NCI-H524 treated with DMSO at 0.1 percent for 48 hours (cell line): ENCODE measurements at places on chromosomes 2 and 18.

GRCh38 chr2:231732604-231733003, 24.3 kb downstream of the PTMA start:
- DNase-seq, result no peak

DNA sequence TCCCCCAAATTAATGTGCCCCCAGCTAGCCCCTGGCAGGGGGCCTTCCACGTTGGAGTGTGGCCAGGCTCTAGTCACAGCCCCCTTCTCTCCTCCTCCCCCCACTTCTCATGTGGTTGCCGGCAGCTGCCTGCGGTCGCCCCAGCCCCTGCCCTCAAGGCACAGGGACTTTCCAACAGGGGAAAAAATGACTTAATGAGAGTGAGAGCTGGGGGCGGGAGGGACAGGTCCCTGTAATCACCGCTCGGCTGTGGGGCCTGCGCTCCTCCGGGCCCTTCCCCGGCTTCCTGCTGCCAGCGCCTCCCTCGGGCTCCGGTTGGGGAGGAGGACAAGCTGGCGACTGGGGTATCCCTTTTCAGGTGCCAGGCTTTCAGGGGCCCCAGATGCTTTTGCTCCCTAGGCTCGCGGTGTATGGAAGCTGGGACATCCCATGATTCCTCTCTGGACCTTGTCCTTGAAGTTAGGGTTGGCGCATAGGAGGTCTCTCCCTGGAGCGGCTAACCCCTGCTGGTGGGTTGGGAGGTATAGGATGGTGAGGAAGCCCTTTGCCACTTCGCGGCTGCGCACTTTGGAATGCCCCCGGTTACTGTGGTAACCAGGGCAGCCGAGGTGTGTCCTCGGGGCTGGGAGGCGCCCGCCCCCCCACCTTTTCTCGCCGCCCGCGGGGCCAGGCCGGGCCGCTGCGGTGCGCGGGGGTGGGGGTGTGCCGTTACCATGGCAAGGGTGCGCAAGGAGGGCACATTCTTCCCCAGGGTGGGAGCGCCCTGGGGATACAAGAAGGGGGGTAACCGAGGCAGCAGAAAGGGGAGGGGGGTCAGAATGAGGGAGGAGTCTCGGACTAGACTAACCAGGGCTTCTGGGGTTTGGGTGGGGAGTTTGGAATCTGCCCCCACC, 16.1 kb downstream of the WNT10A start:
- peak; percentile 36 for DNase-seq

DNA sequence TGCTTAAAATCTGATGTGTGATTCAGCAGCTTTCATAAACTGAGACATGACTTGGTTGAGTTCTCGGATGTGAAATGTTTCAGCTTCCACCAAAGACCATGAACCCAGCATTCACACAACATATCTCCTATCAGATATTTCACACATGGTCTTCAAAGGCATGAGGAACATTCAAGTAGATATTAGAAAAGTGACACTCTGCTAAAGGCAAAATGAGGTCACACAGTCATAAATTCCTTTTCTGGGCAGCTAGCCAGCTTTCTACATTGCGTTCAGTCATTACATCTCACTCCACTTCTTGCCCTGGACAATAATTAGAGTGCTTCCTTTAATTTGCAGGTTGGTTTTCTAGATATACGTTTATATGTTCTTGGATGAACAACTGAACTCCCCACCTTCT, 96.7 kb downstream of the GAREM1 start:
- peak; percentile 14 for DNase-seq

GRCh38 chr2:235066490-235066889, 114.7 kb downstream of the SH3BP4 start:
- no peak for DNase-seq

DNA sequence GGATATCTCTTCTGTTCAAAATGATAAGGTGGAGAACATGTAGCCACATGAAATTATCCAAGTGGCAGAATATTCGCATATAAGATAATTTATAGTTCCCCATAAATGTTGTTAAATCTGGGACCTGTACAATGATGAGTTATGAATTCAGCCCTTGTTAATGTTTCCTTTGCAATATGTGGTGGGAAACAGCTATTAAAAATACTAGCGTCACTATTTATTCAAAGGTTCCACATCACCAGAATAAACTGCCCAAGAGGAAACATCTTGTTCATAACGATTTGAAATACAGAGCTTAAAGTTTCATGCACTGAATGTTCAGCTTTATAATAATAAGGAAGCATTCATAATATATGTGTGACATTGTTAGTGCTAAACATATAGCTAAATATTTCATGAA, 223.9 kb upstream of the TCF4 start:
- DNase-seq, result no peak

- DNase-seq, result no peak
Observed at GRCh38 chr2:229152674-229153073, 118.4 kb downstream of the PID1 start.

DNA sequence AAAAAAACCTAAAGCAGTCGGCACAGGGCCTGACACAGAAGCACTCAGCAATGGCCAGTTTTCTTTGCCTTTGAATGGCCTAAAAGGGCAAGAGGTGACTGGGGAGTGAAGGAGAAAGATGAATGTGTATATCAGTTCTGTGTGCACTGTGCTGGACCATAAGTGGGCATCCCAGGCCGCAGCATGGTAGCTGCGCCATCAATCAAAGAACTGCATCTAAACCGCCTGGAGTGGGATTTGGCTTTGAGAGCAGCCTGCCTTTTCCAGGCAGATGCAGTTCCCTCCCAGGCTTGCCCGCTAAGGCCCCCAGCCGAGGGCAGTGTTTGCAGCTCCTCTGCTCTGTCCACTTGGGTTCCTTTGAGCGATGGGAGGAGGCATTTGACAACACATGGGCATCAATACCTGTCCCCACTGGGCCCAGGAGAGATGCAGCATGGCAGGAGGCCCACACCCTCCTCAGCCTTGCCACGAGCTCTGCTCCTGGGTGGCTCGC, 144.1 kb downstream of the FAM210A start:
- DNase-seq, result no peak

DNA sequence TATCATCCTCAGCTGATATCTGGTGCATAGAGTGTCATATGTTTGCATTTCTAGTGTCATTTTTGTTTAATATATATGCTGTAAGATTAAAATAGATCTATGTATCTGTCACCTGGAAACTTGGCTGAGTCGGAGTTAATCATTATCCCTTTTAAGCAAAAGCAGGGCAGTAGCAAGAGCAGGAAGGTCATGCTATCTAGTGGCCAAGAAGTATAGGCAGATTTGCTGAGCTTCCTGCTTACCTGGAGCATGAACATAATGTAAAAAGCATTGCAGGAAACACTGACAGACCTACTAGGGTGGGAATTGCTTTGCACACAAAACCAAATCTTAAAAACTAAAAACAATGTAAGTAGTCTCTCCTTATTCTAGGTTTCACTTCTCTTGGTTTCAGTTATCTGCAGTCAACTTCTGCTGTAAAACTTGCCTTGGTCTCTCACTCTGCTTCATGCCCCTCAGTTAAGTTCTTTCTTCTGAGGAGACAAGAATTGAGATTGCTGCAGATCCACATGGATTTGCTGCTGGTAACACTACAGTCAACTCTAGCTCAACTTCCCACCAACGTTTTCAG, 295.3 kb downstream of the CDH7 start:
- DNase-seq, result no peak
